Stimulated activated CD4-positive, alpha-beta T cell treated with anti-CD3 and anti-CD28 coated beads, Interleukin-15, amount 100 ng/mL, for 1 hour (primary cell): ENCODE measurements at places on chromosomes 11 and 22.

DNA sequence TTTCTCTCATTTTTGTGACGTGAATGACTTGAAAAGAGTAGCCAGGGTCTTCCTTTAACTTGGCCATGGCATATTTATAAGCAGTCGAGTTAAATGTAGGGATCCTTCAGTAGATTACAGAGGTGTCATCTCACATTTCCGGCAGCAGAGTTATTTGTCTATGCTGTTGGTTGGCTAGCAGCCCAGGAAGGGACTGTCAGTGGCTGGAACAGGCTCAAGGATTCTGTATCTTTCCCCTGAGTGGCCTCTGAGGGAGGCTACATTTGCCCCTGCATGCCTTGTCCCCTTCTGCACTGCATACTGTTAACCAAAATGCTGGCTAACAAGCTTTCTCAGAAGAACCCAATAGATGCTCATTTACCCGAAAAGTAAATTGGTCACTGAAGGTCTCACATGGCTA, 187.6 kb downstream of the PGR start:
- no peak for DNase-seq

DNA sequence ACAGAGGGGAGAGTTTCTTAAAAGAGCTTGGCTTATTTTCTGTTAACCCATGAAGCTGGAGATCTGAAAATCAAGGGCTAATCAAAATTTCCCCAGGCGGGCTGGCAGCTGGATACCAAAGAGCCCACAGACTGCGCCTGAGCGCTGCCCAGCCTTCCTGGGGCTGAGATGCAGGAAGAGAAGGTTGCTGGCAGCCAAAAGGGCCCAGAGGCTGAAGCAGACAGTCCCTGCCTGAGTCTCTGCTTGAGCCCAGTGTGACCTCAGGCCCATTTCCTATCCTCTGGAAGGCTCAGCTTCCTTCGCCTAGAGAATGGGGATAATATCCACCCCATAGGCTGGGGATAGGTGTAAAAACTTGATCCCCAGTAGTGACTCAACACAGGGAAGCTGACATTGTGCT, 49.1 kb downstream of the ARRB1 start:
- no peak for DNase-seq

DNA sequence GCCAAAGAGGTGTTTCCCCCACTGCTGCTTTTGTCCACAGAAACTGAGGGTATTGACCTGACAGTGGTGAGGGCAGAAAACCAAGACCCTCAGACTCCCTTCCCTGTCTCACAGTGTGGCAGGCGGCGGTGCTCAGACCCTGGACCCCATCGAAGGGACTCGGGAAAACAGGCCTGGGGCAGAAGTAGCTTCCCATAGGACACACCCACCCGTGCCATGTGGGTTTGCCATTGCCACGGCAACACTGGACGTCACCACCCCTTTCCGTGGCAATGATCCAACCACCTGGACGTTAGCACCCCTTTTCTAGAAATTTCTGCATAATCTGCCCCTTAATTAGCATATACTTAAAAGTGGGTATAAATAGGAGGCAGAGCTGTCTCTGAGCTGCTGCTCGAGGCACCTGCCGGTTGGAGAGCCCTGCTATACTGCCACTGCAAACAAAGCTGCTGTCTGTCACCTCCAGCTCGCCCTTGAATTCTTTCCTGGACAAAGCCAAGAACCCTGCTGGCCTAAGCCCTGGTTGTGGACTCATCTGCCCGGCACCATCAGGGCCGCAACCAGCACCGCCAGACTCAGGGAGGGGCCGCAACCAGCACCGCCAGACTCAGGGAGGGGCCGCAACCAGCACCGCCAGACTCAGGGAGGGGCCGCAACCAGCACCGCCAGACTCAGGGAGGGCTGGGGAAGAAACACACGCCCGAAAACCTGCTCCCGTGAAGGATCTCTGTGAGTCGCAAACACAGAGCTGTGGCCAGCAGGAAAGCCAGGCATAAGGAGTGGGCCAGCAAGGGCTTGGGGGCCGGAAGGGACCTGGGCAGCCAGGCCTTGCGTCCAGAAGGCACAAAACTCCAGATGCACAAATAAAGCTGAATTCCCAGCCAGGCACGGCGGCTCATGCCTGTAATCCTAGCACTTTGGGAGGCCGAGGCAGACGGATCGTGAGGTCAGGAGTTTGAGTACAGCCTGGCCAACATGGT, 10.4 kb downstream of the MLC1 start:
- no peak for DNase-seq

DNA sequence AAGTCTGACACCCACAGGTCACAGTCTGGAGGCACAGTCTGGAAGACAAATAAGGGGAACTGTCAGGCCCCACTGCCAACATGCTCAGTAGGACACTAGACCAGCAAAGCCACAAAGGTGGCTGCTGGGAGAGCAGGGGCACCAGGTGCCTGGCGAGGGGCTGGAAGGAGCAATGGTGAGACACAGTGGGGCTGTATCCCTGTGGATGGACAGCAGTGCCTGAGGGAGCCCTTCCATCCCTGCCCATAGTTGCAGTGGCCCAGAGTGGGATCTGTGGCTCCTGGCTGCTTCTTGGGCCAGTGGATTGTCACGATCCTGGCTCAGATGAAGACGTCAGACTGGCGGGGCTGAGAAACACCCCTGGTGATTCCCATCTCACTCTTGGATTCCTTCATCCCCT, 154.6 kb downstream of the DSCAML1 start:
- no peak for DNase-seq

DNA sequence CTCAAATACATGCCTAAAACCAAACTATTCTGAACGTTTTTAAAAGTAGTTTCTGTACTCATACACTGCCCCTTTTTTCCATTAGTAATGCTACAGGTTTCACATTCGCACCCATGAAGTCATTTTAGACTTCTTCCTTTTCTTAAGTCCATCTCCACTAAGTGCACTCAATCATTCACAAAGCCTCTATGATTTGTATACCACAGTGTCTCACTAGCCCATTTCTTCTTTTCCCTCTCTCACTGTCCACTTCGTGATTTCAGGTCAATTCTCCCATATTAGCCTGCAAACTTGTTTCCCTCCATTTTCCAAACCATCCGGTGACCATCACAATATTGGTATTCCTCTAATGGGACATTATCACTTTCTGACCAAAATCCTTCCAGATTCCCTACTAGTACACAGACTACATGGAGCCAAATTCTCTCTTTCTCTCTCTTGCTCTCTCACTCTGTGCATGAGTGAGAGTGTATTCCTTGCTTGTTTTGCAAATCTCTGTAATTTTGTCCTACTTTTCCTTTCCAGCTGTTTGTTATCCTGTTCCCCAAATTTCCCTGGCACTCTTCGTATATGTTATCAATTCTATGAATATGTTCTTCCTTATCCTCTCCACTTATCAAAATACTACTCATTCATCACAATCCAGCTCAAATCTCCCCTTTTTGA, 3.4 kb upstream of the ZC3H12C start:
- no peak for DNase-seq

DNA sequence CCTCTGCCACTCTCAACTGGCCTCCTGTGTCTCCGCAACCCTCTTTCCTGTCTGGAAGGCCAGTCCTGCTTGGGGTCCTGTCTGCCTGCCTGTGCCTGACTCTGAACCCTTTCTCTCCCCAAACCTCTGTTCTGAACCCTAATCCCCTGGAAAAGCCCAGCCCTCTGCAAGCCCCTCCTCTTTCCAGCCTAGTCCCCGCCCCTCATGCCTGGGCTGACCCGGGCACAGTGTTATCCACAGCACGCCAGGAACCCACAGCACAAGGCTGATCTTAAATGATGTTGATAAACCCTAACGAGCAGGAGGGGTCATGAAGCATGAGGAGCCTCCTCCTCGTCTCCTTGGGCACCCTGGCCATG, at the start of gene IFITM10:
TSS of gene IFITM10 (minus strand) at position 115 of the 359 bp plus-strand sequence. CDS start 153 bp downstream, outside the sequence.
- DNase-seq, result no peak
